ENCODE measurements at places on chromosomes 4 and X. TPM values are rescaled to one million over a fixed set of nuclear protein-coding genes. Genes with fewer than 3 reads are reported as not detected.

CSAG3 gene
- total RNA-seq = not detected

ANAPC4 gene
- total RNA-seq = 36.2 TPM

DNA sequence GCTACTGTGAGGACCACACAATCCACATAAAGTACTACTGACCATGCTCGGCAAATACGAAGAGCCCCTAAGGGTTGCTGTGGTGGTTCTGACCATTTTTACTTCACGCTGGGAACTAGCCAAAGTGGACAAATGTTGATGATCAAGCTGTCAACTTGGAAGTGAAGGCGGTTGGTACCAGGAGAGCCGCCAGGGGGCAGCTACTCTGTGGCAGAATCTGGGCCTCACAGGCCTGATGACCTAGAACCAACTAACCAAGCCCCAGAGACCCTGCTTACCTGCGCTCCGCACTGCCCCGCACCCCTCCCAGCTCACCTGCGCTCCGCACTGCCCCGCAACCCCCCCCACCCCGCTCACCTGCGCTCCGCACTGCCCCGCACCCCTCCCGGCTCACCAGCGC lies 5.6 kb downstream of the GAK start:
- H3K27ac ChIP-seq = peak overlapping the region; percentile 92
- no peak for DNase-seq
- no peaks in the 10 kb centered on the region for H3K36me3 ChIP-seq
- no peaks in the 10 kb centered on the region for H3K27me3 ChIP-seq

PPEF2 gene
- 0.15 TPM for total RNA-seq
